Foreskin keratinocyte (primary cell): ENCODE measurements at places on chromosomes 16 and 17. TPM values are rescaled to one million over a fixed set of nuclear protein-coding genes. Genes with fewer than 3 reads are reported as not detected.

KRTAP4-5 gene
- total RNA-seq = not detected in 2 replicates

PRAC2 gene
- total RNA-seq = not detected in 2 replicates

CNTNAP1 gene
- 7.5 and 8.7 TPM in 2 replicates for total RNA-seq

B3GNT9 gene
- 9.0 and 12.1 TPM in 2 replicates for total RNA-seq

ZNHIT3 gene
- 44.8 and 46.9 TPM in 2 replicates for total RNA-seq

SLFN14 gene
- not detected in 2 replicates for total RNA-seq

HSPB9 gene
- not detected in 2 replicates for total RNA-seq

CLEC3A gene
- total RNA-seq = not detected in 2 replicates

MYH2 gene
- total RNA-seq = 0.03 TPM in 1 of 2 replicates, not detected in the other

SLC52A1 gene
- total RNA-seq = 0.71 and 0.85 TPM in 2 replicates

SERPINF2 gene
- total RNA-seq = 1.2 and 1.3 TPM in 2 replicates

ACSM5 gene
- not detected in 2 replicates for total RNA-seq

AOC3 gene
- total RNA-seq = 0.14 and 0.24 TPM in 2 replicates

KRTAP9-2 gene
- total RNA-seq = not detected in 2 replicates

TMEM204 gene
- 4.1 and 10.7 TPM in 2 replicates for total RNA-seq

C16orf87 gene
- total RNA-seq = 11.1 and 11.6 TPM in 2 replicates

LGALS9B gene
- 11.6 and 14.5 TPM in 2 replicates for total RNA-seq

ORC6 gene
- total RNA-seq = 32.9 and 36.1 TPM in 2 replicates

MT4 gene
- total RNA-seq = not detected in 2 replicates

CACNG4 gene
- total RNA-seq = 0.17 and 0.18 TPM in 2 replicates

MYH13 gene
- total RNA-seq = not detected in 2 replicates

MPP2 gene
- total RNA-seq = 0.53 and 0.71 TPM in 2 replicates

KRTAP2-3 gene
- total RNA-seq = 0.68 and 1.8 TPM in 2 replicates

EXOC7 gene
- 69.5 and 71.2 TPM in 2 replicates for total RNA-seq

PRKCB gene
- 0.20 TPM in 1 of 2 replicates, not detected in the other for total RNA-seq
